MG63 (cell line): ENCODE measurements at places on chromosomes 2 and 18. TPM values are rescaled to one million over a fixed set of nuclear protein-coding genes. Genes with fewer than 3 reads are reported as not detected.

- no peak for DNase-seq
Observed at GRCh38 chr2:177489719-177490301, 97.2 kb downstream of the AGPS start.

- no peak for DNase-seq
Observed at GRCh38 chr2:16303761-16304160, 361.9 kb downstream of the CYRIA start.

Gene SRD5A2
- total RNA-seq, result not detected in 2 replicates

Gene C1QL2
- total RNA-seq, result not detected in 2 replicates
